CD4-positive, alpha-beta T cell treated with Interleukin-4 for 4 hours (primary cell): ENCODE measurements at places on chromosomes 7 and 10.
A peak's percentile ranks its signal among the peaks of the same experiment; 100 is the strongest.

DNA sequence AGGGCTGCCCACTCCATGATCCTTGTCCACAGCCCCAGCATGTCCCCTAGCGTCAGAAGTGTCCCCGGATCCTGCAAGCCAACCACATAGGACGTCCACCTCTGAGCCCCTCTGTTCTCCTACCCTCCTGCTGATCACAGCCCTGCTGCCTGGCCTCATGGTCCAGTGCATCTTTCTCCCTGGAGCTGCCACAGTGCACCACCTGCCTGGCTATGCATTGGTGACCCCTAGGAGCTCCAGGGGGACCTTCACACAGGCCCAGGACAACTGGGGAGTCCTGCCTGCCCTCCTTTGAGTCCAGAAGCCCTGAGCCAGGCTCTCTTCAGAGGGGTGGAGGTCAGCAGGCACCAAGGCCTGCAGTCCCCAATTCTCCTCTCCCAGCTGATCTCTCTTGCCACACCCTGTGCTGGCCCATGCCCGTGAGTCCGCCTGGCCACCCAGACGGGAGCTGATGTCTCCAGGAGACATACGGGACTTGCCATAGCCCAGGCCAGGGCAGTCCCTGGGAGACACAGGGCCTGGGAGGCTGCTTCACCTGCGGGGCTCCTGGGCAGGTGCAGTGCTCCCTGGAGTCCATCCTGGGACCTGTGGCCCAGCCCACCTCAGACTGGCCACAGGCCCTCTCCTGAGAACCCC is 77.4 kb upstream of the RET start:
- no peak for DNase-seq

GRCh38 chr7:23438171-23438570 is 32.1 kb downstream of the IGF2BP3 start:
- DNase-seq, result no peak

GRCh38 chr10:112913255-112913654 is 36.8 kb upstream of the TCF7L2 start:
- no peak for DNase-seq

DNA sequence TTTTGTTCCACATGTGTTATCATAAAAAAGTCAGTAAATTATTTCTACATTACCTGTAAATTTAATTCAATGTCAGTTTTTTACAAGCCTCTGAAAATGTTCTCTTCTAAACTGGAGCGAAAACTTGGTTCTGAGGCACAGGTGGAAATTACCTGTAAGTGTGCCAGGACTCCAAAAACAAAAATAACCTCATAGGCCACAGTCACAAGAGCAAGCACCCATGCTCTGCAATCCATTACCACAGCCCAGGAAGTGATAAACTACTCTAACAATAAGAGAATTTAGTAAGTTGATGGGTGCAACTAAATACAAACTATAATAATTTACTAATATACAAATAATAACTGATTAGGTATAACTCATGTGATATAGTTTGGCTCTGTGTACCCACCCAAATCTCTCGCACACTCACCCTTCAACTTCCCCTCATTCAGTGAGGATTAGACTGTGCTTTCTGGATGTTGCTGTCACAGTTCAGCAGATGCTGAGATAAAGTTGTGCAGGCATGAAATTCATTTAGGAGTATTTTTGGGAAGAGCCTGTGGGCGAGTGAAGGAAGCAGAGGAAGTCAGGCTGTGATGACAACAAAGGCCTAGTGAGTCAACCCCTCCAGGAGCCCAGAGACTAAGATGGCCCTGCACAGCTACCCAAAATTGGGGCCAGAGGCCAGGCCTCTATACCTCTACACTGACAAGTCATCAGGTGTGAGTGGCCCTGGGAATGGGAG is 16.3 kb upstream of the GIMAP6 start:
- DNase-seq, result peak; percentile 74

DNA sequence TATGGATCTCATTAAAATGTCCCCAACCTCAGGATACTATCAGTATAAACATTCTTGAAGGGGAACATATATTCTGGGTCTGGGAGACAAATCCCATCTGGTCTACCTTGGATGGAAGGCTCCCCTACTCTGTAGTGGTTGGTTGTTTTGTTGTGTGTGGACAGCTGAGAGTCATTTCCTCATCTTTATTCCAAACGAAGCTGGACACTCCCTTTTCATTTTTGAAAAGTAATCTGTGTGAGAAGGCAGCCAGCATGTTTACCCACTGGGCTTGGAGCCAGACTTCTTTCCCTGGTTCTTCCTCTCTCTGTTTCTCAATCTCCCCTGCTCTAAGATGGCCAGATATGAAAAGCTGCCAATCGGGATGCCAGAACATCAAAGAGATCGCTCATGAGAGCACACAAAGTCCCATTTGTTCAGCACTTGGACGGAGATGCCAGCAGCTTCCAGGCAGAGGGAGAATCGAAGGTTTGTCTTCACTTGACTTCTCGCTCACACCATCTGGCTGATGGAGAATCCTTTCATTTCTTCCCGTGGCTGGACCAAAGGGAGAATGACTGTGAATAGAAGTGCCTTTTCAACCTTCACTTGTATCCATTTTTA is 108.1 kb upstream of the AGR3 start:
- no peak for DNase-seq

GRCh38 chr10:13594641-13595040 is 7.9 kb downstream of the PRPF18 start:
- no peak for DNase-seq

DNA sequence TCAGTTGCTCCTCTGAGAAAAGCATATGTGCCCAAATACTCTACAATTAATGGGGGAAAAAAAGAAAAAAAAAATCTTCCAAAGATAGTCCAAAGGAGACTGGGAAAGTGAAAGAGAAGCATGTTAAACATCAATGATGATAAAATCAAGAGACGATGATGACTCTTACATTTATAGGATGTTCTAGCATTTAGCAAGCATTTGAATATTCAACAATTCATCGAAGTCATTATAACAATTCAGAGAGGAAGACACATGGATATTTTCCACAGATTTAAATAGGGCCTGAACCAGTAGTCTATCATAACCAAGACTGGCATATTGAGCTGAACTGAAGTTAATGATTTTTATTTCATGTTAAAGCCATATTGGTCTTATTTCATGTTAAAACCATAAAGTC is 528.4 kb downstream of the INHBA start:
- DNase-seq, result no peak

- DNase-seq, result no peak
These were observed 114.2 kb downstream of the RNF133 start for GRCh38 chr7:122584676-122585251.

DNA sequence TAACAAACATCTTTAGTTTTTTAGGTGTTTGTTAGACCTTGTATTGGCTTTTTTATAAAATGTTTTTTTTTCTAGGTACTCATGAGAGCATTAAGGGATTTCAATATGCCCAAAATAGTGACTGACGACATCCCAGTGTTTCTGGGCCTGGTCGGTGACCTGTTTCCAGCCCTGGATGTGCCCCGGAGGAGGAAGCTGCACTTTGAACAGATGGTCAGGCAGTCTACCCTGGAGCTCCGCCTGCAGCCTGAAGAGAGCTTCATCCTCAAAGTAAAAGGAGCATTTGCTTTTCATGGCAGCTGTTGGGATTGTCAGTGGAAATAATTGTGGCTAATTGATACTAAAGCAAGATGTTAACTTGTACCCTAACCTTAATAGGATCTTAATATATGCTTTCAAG is 161.5 kb downstream of the DNAH11 start:
- no peak for DNase-seq

- DNase-seq, result no peak
These were observed 3.7 kb downstream of the FLNC start for GRCh38 chr7:128833946-128834325.

DNA sequence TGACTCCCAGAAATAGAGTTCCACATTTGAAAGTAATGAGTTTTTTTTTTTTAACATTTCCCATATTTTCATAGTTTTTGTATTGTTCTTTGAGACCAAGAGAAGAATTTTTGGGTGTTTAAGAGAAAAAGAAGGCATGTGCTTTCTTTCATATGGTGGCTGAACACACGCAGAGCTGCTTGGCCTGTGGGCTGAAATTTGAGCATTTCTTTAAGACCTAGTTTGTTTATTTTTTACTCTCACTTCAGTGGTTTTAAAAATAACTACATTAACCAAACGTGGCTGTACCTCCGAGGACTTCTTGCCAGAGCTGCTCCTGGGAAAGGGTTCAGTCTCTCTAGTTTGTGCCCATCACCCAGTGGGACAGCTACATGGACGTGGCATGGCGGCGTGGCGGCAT is 58.3 kb downstream of the INPP5A start:
- DNase-seq, result no peak

- no peak for DNase-seq
These were observed 34.7 kb downstream of the TRRAP start for GRCh38 chr7:98913026-98913425.

DNA sequence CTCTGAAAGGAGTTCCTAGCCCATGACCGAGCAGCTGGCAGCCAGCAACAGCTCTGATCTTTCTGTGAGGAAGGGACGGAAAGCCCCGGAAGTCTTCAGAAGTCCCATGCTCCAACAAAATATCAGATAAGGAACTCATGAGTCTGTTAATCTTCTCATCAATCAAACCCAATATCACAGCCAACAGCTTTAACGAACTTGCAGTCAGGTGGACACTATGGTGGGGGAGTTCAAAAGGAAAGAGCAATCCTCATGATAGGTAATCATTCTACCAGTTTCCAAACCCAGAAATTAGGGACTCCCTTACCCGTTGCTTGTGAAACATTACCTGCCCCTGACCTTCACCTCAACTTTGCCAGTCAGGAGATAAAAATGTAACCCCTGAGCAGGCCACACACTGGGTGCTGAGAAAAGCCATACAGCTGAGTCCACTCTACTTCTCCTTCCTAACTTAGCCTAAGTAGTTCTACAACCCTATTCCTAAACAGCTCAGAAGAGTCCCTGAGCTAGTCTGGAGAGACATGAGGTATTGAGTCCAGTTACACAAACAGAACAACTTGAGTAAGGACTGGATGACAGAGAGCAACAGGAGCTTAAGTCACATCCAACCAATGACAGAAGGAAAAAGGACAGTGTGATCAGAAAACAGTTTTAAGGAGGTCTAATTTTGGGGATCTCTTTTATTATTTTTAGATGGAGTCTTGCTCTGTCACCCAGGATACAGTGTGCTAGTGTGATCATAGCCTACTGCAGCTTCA is 2.2 kb downstream of the NDST2 start:
- no peak for DNase-seq

DNA sequence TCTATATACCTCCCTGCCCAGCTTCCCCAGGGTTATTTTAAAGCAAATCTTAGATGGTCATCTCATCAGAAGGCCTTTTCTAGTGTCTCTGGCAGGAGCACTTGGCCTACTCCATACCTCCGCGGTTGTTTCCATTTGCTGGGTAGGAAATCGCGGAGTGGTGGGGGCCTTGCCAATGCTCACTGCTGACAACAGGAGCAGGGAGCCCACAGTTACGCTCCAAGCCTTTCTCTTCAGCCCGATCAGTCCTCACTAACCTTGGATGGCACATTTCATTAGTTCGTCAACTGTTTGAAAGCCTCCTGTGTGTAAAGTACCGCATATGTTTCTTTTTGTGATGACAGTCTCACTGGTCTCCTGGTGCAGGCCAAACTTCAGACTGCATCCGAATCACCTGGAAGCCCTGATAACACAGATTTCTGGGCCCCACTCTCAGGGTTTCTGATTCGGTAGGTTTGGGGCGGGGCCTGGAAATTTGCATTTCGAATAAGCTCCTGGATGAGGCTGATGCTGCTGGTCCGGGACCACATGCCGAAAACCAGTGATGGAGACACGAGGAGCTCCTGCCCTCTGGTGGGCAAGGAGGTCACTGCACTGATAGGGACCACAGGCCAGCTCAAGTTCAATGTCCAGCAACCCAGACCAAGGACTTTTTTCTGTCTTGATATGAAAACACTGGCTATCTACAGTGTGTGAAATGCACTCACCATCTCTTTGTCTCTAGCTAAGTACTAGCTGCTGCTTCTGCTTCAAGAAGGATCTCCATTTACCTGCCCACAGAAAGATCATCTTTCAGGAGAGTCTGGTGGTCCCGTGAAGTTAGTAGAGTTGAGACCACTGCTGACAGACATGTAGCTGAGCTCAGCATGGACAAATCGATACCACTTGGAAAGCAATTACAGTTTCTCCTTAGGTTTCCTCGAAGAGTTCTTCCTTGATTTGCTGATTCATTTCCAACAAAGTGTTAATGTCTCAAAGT is 14.0 kb downstream of the LRGUK start:
- peak; percentile 23 for DNase-seq

GRCh38 chr7:17600340-17600752 is 301.9 kb downstream of the AHR start:
- DNase-seq, result no peak

- no peak for DNase-seq
These were observed 26.7 kb downstream of the TMEM273 start for GRCh38 chr10:49161411-49161997.

DNA sequence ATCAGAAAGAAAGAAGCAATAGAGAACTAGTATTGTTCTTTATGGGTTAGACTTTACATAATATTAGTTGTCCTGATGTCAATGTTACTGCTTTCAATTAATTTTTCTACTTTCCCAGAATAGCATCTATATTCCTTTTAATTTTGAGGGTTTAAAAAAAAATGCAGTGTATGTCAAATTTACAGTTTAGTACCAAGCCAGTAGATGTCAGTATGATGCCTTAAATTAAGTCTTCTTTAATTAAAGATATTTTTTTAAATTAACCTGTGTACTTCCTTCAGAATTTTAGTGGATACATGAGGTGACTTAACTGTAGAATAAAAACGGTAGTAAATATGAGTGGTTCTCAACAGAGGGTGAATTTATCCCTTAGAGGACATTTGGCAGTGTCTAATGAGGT is 35.2 kb upstream of the STOX1 start:
- no peak for DNase-seq

DNA sequence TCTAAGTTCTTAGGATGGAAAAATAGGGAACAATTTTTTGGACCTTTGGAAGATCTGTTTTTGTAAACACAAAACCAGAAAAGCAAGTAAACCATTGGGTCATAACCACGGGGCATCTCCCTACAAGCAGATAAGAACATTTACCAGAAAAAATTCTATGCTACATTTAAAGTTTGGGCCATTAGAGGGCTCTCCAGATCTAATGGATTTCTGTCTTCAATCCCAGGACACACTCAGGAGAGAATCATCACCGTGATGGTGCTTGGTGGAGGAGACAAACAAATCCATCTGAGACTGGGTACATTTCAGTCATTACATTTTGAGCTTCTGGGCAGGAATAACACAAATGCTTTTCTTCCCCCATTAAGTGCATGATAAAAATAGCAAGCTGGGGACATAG is 178.4 kb upstream of the TARP start:
- no peak for DNase-seq

DNA sequence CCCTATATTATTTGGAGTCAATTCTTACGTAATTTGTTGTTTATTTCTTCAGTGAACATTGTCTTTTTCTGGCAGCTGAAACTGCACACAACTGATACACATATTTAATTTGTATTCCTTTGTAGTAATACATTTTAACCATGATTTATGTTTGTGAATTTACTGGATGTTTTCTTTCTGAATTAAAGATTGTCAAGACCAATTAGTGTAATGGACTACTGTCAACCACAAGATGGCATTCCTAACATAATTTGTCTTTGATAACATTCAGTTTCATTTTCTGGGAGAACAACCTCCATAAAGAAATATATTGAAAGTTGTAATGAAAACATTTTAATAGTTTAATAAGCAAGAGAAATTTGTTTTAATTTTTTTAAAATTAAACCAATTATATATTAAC is 10.1 kb downstream of the THNSL1 start:
- DNase-seq, result no peak
